NCI-H774 (cell line): ENCODE measurements at places on chromosomes 6 and 20.
A peak's percentile ranks its signal among the peaks of the same experiment; 100 is the strongest.

- no peak for DNase-seq
Observed at GRCh38 chr6:11732036-11732631, 46.5 kb downstream of the ADTRP start.

- DNase-seq = no peak
Observed at GRCh38 chr6:88725111-88725975, 238.1 kb downstream of the RNGTT start.

DNA sequence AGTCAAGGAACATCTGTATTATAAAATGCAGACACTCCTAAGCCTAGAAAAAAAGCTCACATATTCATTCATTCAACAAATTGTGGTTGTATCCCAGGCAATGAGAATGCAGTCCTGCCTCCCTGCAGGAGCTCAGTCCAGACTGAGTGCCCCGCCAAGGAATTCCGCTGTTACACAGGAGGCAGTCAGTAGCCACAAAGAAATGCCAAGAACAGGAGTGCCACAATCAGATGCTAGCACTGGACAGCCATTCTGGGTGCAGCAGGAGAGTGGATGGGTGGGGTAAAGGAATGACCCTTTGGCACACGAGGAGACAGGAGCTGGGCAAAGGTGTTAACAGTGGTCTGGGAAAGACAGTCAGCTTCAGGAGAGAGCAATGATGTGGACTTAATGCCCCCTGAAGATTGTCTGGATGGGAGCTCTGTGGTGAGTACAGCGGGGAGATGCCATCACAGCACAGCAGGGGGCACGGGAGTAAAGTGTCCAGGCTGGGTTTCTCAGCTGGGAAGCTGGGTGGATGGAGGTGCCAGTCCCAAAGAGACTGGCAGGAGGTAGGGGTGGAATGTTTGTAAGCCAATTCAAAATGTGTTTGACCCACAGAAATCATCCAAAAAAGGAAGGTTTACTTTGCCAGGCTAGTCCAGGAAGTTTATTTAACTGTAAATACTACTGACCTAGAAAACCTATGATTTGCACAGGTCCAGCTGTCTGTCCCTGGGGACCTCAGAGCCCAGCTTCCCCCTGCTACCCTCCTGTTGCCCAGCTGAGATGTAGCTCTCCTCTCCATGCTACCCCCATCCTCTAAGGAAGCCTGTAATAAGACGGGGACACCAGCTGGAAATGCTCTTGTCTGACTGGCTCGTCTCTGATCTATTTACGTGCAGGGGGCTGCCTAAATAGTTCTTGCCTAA, 84.1 kb downstream of the SLC23A2 start:
- no peak for DNase-seq

GRCh38 chr6:132202574-132202973, 198.7 kb downstream of the MOXD1 start:
- DNase-seq = no peak

- DNase-seq = no peak
Observed at GRCh38 chr20:48783533-48784272, 44.1 kb downstream of the PREX1 start.

- DNase-seq = no peak
Observed at GRCh38 chr6:16698997-16699868, 62.0 kb downstream of the ATXN1 start.

- DNase-seq = no peak
Observed at GRCh38 chr6:11126876-11127275, 15.4 kb upstream of the ERVFRD-1 start.

GRCh38 chr6:95364016-95364604, 213.2 kb upstream of the MANEA start:
- DNase-seq = peak; percentile 40

- no peak for DNase-seq
Observed at GRCh38 chr6:168217216-168217879, 102.2 kb downstream of the DACT2 start.

GRCh38 chr6:143233554-143234285, 173.0 kb downstream of the AIG1 start:
- no peak for DNase-seq

DNA sequence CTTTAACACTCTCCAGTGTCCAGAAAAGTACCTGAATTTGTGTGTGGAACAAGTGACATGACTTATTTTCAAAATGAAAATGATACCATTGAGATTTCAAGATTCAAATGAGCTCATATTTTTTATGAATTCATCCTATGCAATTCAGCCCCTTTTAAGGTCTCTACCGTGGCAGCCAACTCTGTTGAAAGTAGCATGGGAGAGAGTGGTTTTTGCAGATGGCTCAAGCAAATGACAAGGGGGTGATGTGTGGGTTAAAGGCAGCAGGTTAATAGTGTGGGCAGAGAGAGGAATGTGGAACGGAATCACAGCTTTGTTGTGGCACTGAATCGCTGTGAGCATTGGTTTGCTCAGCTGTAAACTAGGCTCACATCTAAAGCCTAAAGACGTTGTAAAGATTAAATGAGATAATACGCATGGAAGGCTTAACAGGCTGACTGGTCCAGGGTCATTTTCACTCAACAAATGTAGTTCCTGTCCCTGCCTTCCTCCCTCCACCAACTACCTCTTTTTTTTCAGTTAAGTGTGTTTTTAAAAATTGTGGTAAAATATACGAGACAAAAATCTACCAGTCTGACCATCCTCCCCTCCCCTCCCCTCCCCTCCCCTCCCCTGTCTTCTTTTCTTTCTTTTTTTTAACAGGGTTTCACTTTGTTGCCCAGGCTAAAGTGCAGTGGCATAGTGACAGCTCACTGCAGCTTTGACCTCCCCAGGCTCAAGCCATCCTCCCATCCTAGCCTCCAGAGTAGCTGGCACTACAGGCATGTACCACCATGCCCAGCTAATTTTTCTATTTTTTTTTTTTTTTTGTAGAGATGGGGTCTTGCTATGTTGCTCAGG, 114.7 kb upstream of the ZNF217 start:
- no peak for DNase-seq

DNA sequence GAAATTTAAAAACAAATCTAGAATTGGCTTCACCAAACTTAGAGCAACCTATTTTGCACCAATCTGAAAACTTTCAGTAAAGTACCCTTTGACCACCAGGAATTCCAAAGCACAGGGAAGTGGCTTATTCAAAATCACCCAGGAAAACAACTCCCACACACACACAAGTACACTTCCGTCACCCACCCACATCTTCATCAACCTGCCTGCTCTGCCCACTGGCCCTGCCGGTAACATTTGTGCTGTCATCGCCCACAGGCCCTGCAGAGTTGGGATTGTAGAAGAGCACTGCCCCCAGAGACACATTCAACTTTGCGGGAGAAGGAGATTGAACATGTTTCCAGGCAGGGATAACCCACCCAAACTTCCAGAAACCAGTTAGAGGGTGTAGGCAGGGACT, 19.3 kb upstream of the SCML4 start:
- DNase-seq = no peak

DNA sequence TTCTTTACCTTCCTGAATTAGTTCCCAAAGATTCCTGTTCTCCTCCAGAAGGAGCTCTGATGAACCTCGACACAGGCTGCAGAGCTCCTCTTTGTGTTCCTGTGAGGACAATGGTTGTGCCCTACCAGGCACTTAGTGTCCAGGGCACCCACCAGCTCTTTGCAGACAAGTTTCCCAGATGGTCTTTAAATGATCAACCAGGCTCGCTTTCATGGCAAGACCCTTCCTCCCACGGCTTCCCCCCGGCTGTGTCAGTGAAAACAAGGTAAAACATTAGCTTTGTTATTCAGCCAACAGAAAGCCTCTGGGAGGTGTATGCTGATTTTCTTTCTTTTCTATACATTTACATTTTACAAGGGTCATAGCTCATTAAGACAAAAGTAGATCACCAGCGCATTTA, 32.3 kb upstream of the CNKSR3 start:
- no peak for DNase-seq

- DNase-seq = no peak
Observed at GRCh38 chr6:116996842-116997241, 119.8 kb downstream of the RFX6 start.

DNA sequence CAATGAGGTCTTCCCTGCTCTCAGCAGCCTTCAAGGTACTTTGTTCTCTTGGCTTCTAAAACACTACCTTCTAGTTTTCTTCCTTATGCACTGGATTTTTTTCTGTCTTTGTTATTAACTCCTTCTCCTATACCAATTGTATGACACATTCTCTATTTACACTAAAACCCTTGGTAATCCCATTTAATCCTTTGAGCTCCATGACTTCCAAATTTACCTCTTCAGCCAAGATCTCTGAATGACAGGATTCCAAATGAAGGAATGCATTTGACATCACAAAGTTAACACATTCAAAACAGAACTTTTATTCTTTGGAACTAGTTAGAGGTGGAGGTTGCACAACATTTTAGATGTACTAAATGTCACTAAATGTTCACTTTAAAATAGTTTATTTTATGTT, 86.6 kb upstream of the SAMD5 start:
- no peak for DNase-seq

DNA sequence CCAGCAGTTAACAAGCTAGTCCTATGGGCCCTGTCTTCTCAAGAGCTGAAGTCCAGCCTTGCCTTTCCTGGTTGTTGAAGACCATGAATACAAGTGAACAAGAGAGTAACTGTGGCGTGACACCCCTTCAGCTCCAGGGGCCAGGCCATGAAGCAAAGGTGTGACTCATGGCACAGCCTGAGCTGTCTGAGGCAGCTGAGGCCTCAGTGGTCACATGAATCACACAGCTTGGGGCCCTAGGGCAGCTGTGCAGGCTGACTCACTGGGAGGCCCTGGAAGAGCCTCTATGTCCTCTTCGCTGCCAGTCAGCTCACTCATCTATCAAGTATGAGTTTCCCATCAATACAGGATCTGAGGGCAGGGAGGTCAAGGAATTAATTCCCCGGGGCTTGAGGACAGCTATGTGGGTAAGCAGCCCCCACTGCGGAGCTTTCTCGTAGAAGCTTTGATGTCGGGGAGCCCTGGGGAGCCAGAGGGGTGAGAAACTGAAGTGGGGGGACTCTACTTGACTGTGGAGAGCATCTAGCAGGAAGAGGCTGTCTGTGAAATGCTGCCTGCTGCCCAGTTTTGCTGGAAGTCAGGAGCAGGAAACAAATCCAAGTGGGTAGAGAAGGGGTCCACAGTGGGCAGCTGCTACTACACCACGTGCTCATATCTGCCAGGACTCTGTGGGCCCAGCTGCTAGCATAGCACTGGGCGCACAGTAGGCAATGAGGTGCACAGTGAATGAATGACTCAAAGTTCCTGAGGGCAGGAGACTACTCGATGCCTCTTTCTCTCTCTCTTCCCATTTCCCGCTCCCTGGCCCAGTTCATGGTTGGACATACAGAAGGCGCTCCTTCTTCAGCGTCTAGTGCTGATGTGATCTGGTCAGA, 13.7 kb upstream of the FAM83C start:
- DNase-seq = no peak

- peak; percentile 26 for DNase-seq
Observed at GRCh38 chr20:58692579-58693225, at the start of gene NPEPL1. Gene NPEPL1, plus strand, starts transcription at chr20:58692800. Its CDS starts 101 bp downstream, at chr20:58692901.

GRCh38 chr6:33123732-33124524, 48.1 kb downstream of the HLA-DPB1 start:
- DNase-seq = no peak

DNA sequence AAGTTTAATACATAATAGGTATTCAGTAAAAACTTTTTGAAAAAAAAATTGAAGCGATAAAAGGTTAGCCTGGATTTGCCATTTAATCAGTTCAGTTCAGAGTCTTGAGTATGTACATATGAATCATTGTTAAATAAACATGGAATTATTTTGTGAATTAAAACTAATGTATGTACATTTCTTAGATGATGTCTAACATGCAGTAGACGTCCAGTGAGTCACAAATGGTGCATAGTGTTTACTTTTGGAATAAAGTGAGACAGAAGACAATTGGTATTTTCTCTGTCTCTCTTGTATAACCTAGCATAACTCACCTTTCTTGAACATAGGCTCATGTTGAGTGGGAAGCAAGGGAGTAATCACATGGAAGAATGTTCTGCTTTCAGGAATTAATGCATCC, 83.5 kb downstream of the EYS start:
- no peak for DNase-seq

- DNase-seq = no peak
Observed at GRCh38 chr6:72626126-72626525, 4.3 kb downstream of the KCNQ5 start.

DNA sequence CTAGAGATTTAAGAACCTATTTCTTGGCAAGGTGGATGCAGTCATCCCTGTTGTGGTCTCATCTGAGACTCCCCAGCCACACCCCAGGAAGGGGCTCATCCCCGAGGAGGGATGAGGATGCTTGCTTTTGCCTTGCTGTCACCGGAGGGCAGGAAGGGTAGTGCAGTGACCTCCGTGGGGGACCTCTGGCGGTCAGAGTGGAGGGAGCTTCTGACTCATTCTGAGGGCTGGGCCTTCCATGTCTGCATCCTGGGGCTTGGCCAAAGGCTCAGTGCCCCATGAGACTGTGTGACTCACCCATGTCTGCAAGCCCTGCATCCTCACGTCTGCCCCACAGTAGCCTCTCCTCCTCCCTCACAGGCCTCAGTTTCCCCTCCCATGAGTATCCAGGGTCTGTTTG, 38.7 kb downstream of the UQCC2 start:
- DNase-seq = no peak

- DNase-seq = no peak
Observed at GRCh38 chr6:161547617-161548016, 273.8 kb upstream of the AGPAT4 start.

- DNase-seq = no peak
Observed at GRCh38 chr6:133758815-133759335, 130.0 kb upstream of the TCF21 start.

- DNase-seq = no peak
Observed at GRCh38 chr6:24183584-24183983, 57.6 kb downstream of the NRSN1 start.

DNA sequence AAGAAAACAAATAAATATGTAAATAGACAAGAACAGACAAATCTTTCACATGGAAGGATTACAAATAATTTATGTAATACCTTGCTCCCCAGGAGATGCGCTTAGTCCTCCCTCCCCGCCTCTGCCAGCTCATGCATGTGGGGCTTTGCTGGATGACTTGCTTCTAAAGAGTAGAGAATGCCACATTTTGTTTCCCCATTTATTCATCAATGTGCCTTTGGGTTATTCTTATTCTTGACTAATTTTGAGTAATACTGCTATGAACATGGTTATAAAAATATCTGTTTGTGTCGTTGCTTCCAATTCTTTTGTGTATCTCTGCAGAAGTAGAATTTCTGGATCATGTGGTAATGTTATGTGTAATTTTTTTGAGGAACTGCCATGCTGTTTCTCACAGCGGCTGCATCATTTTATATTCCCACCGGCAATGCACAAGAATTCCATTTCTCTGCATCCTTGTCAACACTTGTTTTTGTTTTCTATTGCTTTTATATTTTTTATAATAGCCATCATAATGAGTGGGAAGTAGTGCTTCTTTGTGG, 23.8 kb upstream of the DUSP22 start:
- DNase-seq = no peak

- peak; percentile 79 for DNase-seq
Observed at GRCh38 chr6:7541175-7542064, at the start of gene DSP. Gene DSP, plus strand, starts transcription at chr6:7541671. Its CDS starts 245 bp downstream, at chr6:7541916.

GRCh38 chr20:12276011-12276673, 358.4 kb downstream of the BTBD3 start:
- DNase-seq = no peak
